ENCODE measurements at places on chromosomes 13 and 19.

- no peak for DNase-seq
Observed at GRCh38 chr13:110377178-110377825, 70.2 kb downstream of the COL4A2 start.

DNA sequence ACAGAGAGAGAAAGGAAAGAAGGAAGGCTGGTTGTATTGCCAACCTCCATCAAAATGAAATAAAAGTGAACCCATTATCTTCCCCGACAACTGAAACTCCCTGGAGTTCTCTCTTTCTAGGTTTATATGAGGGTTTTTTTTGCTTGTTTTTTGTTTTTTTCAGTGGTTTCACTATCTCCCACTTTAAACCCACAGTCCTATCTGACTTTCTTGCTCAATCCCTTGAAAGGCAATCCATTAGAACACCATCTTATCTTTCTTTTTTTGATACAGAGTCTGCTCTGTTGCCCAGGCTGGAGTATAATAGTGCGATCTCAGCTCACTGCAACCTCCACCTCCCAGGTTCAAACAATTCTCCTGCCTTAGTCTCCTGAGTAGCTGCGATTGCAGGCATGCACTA is 158.0 kb upstream of the MIR17HG start:
- no peak for DNase-seq

GRCh38 chr13:113116871-113117271 is 5.7 kb upstream of the F10 start:
- no peak for DNase-seq

- DNase-seq = no peak
Observed at GRCh38 chr19:33052352-33052972, 12.2 kb downstream of the RHPN2 start.

- DNase-seq = no peak
Observed at GRCh38 chr19:58549664-58550361, 5.1 kb downstream of the CHMP2A start.

- no peak for DNase-seq
Observed at GRCh38 chr13:31878052-31878451, 138.7 kb downstream of the RXFP2 start.

GRCh38 chr13:112245179-112245724 is 130.9 kb upstream of the SPACA7 start:
- DNase-seq = no peak

DNA sequence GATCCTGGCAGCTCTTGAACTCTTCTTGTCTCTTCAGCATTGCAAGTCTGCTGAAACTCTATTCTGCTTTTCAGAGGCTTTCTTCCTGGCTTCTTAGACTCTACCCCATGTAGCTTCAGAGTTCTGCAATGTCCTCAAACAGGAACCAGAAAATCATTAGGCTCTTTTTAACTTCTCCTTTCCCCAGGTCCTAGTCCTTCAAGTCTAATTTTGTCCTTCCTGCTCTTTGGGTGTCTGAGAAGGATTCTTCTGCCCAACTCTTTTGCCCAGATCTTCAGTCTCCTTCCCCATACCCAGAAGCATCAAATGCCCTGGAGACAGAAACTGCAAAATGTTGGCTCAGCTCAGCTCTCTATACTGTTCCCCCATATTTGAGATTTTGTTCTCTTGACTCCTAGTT is 50.0 kb upstream of the CALM3 start:
- DNase-seq = no peak

DNA sequence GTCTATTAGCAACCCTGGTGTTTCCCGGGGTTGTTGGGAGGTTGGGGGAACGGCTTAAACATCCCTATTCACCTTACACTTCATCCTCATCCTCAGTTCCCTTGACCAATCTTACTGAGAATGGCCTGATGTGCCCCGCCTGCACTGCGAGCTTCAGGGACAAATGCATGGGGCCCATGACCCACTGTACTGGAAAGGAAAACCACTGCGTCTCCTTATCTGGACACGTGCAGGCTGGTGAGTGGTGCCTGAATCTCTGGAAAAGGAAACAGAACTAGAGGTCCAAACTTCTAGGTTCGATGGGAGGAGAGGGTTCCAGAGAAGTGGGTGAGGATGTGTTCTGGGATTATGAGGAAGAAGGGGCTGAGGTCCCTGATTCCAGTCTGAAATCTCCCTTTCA is 5.9 kb downstream of the PINLYP start:
- no peak for DNase-seq

DNA sequence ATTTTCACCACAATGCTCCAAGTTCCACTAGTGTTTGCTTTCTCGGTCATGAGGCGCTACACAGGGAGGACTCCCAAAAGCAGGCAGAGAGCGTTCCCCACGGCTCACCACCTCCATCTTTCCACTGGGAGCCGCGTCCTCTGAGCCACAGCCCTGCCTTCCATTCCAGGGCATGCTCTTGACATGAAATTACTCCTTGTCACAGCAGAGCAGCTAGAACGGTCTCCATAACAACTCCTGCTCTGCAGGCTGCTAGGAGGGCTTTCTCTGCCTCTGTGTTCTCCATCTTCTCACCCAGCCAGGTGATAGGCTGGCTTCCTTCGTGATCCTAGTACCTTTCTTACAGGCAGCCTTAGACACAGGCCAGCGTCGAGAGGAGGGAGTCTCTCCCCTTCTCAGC is 171.8 kb upstream of the UBL3 start:
- DNase-seq = no peak

DNA sequence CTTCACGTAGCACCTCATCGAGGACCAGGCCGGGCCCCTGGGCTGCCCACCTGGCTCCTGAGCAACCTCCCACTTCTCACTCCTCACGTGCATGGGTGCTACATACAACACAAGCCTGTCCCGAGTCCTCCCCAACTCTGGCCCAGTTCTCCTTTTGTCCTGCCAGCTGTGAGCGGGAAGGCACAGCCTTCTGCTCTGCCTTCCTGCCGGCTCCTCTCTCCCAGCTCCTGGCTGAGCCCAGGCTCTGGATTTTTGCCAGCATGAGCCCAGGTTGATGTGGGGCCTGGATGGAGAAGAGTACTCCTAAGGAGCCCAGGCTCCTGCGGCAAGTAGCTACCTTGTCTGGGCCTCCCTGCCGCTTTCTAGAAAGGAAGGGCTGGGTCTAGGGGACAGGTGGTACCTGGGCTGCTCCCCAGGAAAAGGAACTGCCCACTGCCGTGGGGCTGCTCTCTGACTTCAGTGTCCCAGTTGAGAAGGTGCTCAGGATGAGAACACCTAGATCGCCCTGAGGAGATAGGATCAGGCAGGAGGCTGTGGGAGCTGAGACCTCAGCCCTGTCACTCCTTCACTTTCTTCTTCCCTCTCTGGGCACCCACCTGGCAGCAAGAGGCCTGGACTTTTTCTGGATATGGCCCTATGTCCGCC is 23.6 kb downstream of the LYL1 start:
- DNase-seq = no peak

DNA sequence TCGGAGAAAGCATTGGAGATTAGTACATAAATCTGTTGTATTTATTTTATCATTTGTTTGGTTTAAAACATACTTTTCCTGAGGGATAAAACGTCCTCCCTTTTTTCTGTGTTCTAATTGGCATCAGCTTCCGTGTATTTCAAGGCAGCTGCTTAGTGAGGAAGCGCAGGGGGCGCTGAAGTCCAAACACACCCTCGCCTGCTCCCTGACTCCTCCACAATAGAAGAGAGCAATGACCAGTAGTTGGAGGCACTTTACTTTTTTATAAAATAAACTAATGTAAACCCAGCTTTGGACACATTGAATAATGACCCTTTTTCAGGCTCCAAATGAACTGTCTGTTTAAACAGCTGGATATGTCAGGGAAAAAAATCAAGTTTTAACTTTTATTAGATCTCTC is 79.9 kb downstream of the RNASEH2B start:
- no peak for DNase-seq

DNA sequence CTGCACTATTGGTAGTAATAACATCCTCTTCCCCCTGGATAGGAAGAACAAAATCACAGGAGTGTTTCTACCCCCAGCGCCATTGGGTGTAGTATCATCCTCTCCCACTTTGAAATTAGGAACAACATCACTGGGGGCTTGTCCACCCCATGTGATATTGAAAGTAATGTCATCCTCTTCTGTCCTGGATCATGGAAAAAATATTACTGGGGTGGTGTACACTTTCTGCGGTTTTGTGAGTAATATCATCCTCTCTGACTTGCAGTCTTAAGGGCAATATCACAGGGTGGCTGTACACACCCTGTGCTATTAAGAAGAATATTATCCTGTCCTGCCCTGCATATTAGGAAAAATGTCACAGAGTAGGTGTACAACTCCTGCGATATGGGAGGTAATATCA is 4.9 kb upstream of the RGCC start:
- no peak for DNase-seq

DNA sequence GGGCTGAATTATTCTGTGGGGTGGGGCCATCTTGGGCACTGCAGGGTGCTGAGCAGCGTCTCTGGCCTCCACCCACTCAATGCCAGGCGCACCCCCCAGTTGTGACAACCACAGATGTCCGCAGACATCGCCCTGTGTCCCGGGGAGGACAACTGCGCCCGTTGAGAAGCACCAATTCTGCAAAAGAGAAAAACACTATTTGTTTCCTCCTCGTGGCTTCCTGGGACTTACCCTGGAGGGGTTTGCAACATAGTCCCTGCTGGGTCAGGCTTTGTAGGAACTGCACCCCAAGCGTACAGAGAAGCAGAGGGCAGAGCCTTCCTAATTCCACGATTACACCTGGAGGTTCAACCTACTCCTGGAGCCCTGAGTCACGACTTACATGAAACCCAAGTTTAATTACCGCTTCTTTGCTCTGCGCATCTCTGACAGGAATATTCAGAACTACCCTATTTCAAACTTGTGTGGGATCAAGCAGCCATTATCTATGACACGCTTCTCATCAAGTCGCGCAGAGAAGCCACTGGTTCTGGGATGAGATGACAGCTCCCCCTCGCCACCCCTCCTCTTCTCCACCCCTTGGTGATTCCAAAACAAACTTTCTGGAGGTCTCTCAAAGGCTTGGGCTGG is 11.1 kb upstream of the SLC39A3 start:
- DNase-seq = no peak

DNA sequence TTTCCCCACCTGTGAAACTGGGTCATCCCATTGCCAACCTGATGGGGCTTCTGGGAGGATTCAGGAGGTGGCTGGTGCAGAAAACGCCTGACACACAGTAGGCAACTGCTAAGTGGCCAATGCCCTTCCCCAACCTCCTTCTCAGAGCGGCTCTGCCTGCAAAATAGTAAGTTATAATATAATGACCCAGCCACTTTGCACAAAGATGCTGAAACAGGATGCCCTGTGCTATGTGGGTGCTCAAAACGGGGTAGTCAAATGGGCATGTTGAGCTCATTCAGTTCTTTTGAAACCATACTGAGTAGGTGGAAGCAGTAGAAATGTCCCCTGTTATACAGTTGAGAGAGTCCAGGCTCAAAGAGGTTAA is 507 bp downstream of the MARCHF2 start:
- no peak for DNase-seq

DNA sequence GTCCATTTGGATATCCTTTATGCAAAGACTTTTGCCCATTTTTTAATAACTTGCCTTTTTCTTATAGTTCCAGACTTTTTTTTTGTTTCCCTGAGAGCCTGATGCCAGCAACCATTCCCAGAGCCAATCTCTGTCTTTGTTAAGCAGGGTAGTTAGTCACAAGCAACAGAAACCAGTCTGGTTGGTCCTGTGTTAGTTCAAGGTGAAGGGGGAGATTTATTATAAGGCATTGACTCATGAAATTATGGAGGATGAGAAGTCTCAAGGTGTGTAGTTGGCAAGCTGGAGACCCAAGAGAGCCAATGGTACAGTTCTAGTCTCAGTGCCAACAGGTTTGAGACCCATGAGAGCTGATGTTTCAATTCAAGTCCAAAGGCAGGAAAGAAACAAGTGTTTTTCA is 33.0 kb downstream of the GPR12 start:
- DNase-seq = no peak

DNA sequence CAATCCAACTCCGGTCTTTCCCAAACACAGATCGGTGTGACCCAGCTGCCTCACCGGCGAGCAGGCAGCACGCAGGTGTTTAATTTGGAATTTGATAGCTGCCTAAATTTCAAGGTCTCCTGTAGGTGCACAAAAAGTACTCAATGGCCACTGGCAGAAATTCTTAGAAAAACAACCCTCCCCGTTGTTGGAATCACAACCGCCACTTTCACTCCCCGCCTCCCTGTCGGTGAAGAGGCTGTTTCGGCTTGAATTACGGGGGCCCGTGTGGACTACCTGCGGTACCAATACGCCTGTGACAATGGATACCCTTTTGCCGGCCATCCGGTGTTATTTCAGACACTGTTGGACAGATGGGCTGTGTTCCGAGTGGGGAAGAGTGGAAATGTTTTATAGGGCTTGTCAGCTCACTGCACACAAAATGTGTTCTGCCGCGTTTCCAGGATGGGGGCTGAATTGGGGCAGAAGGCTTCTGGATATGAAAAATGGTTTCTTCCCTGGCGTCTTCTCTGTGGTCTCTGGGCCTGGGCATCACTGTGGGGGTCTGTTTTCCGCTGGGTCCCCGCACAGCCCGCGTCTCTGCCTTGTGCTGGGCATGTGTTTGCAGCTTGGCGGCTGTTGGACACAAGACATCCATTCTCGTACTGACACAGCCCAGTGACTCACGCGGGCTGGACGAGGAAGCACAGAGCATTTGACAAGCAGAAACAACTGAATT is 45.4 kb downstream of the ZIC5 start:
- DNase-seq = no peak

GRCh38 chr13:33875618-33876401 is 57.9 kb downstream of the RFC3 start:
- DNase-seq = no peak

DNA sequence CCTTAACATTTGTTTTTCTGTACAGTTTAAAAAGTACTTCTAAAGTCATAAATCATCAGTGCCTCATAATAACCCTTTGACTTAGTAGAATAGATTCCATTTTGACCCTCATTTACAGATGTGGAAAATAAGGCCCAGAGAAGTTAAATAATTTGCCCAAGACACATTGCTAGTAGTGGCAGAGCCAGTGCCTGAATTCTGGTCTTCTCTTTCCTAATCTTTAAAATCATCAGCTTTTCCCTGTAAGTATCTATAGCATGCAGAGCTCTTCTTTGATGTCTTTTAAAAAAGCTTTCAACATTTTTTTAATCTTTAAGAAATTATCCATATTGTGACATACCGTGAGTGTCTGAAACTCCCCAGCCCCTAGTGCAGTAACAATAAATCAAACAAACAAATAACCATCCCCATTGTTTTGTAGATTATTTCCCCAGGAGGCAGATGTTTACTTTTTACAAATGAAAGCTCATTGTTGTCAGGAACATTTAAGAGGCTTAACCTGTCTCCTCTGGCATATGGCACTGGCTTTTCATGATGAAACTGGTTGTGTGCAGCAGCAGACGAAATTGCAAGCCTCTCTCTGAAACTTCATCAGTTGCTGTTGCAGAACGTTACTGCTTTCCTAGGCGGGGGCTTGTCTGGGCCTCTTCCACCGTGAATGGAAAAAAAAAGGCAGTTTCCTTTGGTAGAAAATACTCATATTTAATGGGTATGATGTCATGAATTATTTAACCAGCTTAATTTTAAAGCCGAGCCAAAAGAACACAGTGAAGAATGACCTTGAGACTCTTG is 31.7 kb upstream of the PCDH8 start:
- no peak for DNase-seq

- DNase-seq = no peak
Observed at GRCh38 chr13:93226623-93227279, at the start of gene GPC6. Gene GPC6 (plus strand): TSS chr13:93226807.

- DNase-seq = no peak
Observed at GRCh38 chr13:89227356-89227755, 1556.2 kb downstream of the SLITRK5 start.

Measured in activated T-cell treated with anti-CD3 and anti-CD28 coated beads for 4 hours (primary cell).